Upper lobe of left lung (tissue), 6 donors: ENCODE measurements at places on chromosomes 4 and X. TPM values are rescaled to one million over a fixed set of nuclear protein-coding genes. Genes with fewer than 3 reads are reported as not detected.

GRCh38 chrX:106874075-106874474 is 29.1 kb downstream of the RIPPLY1 start:
- no peak overlapping the region for H3K27ac ChIP-seq
- H3K4me1 ChIP-seq = no peaks in the 10 kb centered on the region
- H3K27me3 ChIP-seq = no peaks in the 10 kb centered on the region
- H3K36me3 ChIP-seq = no peaks in the 10 kb centered on the region
- no peak overlapping the region for H3K4me3 ChIP-seq

DNA sequence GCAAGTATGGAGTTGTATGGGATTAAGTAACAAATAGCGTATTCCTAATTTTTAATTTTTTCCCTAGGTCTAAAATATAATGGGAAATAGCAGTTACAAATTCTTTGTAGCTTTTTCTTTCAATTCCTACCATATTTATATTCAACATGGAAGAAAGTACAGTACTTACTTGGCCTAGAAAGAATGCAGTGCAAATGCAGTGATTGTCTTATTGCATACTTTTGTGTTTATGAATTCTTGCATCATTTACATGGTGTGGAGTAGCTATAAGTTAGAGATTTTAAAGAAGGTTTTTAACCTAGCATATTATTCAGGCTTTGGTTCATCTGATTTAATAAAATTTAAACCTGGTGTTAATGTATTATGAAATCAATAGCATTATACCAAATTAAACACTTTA is 263.3 kb downstream of the BMPR1B start:
- no peaks in the 10 kb centered on the region for H3K4me1 ChIP-seq
- H3K36me3 ChIP-seq = no peaks in the 10 kb centered on the region
- H3K27ac ChIP-seq = no peak overlapping the region
- no peaks in the 10 kb centered on the region for H3K27me3 ChIP-seq
- no peak for DNase-seq
- no peak overlapping the region for H3K4me3 ChIP-seq

DNA sequence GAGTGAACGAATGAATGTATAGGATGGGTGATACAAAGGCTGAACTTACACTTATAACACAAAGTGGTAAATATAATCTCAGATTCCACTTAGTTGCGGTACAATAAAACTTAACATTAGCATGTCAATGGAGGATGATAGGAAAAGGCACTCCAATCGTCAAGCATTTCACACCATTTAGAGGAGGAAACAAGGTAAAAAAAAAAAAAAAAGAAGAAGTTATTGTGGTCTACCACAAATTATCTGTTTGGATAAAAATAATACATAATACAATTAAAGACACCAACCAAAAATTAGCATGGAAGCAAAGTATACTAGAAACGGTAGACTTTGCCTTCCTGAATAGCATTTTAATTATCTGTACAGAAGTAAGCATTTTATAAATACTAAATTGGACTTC is 205.5 kb downstream of the PPP3CA start:
- no peak overlapping the region for H3K4me3 ChIP-seq
- no peak for DNase-seq
- H3K36me3 ChIP-seq = no peaks in the 10 kb centered on the region
- H3K4me1 ChIP-seq = no peaks in the 10 kb centered on the region

GRCh38 chrX:136397001-136397400 is 90.7 kb upstream of the BRS3 start:
- H3K27me3 ChIP-seq = no peaks in the 10 kb centered on the region
- DNase-seq = no peak
- H3K4me1 ChIP-seq = no peaks in the 10 kb centered on the region
- H3K4me3 ChIP-seq = no peak overlapping the region
- H3K36me3 ChIP-seq = no peaks in the 10 kb centered on the region

DNA sequence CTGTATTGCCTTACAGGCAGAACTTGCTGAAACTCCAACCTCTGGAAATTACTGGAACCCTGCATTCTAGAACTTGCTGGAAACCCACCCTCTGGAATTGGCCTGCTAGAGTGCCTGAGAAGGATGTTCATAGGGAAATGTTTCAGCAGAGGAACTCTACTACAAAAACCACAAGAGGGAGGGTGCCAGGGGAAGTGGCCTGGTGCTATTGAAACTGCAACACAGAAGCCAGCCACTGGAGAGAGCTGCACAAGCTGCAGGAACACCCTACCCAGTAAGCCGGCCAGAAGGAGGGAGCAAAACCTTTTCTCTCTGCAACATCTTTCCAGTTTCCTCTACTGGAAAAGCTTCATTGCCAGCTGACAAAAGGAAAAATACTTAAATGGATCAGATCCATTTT is 2.5 kb upstream of the BRWD3 start:
- DNase-seq = no peak
- H3K27ac ChIP-seq = no peak overlapping the region
- H3K27me3 ChIP-seq = no peaks in the 10 kb centered on the region
- no peak overlapping the region for H3K4me3 ChIP-seq
- no peaks in the 10 kb centered on the region for H3K4me1 ChIP-seq
- H3K36me3 ChIP-seq = no peaks in the 10 kb centered on the region

- H3K4me1 ChIP-seq = peaks cover 21% of the 10 kb centered on the region
- no peaks in the 10 kb centered on the region for H3K27me3 ChIP-seq
- peak within 1 kb of the TSS; percentile 83 for H3K27ac ChIP-seq
- DNase-seq = no peak
- H3K36me3 ChIP-seq = no peaks in the 10 kb centered on the region
- peak within 1 kb of the TSS; percentile 85 for H3K4me3 ChIP-seq
Observed at GRCh38 chrX:49269767-49270248, at the start of gene PPP1R3F. PPP1R3F (plus strand) TSS chrX:49269793; CDS start chrX:49269870, 77 bp downstream.

- peaks cover 5% of the 10 kb centered on the region for H3K4me1 ChIP-seq
- DNase-seq = no peak
- peaks cover 7% of the 10 kb centered on the region for H3K36me3 ChIP-seq
Observed at GRCh38 chr4:39521253-39521919, 5.9 kb downstream of the UGDH start.

MAGED4B gene
- total RNA-seq = 1.2 TPM

OTC gene
- not detected for total RNA-seq
